ENCODE measurements at places on chromosomes 5 and 9.
A peak's percentile ranks its signal among the peaks of the same experiment; 100 is the strongest.

- no peak for DNase-seq
Observed at GRCh38 chr9:92176068-92176799, 61.0 kb upstream of the SPTLC1 start.

DNA sequence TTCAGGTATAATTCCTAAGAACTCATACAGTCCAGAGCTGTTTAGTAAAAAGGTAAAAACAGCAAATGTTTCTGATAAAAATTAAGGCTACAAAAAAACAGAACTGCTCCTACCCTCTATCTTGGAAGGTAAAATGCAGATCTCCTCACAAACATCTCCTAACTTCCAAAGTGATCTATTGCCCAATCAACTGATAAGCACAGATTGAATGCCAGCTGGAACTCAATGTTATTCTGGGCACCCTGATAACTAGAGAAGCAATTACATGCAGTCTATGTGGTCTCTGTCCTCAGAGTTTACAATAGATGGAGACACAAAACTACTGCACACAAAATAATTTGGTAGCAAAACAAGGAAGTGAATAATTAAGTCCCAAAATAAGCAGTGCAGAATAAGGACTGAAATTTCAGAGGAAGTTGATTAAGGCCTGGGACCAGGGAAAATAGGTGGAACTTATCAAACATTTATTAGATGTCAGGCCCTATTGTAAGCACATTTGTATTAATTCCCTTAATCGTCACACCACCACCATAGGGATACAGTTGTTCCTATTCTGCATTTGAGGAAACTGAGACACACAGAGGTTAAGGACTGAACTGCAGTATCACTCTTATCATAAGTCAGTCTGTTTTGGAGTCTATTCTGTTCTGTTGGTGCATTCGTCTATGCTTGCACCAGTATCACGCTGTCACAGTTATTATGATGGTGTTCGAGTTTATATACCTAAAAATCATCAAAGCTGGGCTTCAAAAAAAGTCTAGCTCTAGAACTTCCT, 102.2 kb upstream of the TARS1 start:
- DNase-seq = no peak

DNA sequence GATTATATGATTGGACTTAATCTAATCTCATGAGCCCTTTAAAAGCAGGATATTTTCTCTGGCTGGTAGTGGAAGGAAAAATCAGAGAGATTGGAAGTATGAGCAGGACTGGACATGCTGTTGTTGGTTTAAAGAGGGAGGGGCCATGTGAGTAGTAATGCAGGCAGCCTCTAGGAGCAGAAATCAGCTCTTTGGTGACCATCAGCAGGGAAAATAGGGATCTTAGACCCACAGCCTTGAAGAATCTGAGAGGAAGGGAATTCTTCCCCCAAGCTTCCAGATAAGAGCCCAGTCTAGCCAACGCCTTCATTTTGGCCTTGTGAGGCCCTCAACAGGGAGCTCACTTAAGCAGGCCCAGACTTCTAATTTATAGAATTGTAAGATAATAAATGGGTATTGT, 9.5 kb downstream of the SH3GL2 start:
- no peak for DNase-seq

GRCh38 chr5:176906126-176906525, 7.0 kb upstream of the HK3 start:
- no peak for DNase-seq

DNA sequence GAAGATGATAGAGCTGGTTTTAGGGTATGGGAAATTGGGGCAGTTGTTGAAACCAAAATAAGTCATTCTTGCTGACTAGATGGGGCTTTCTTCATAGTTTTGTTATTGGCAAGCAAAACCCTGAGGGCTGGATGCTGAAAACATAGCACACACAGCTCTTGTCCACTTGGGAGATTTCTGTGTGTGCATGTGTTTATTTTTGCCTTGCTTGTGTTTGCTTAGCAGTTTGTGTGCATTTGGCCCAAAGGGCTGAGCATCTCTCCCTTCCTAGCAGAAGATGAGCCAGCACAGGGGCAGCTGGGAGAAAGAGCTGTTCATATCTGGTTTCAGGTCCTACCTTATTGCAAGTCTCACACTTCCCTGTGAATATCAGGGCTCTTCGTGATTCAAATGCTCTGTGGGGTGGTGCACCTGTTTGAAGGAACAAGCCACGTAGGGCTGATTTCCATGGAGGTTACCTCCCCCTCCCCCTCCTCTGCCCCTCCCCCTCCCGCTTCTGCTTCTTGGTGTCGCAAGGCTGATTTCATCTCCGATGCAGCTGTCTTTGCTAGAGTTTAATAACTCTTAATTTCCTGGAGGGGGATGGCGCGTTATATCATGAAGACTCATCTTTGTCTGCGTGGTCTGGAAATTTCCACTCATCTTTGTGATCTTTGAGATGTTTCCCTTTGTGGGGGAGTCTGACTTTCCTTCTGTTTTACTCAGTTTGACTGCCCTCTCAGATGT, 296.5 kb downstream of the ARHGAP26 start:
- no peak for DNase-seq

- no peak for DNase-seq
Observed at GRCh38 chr9:95080961-95081647, 236.4 kb downstream of the FANCC start.

DNA sequence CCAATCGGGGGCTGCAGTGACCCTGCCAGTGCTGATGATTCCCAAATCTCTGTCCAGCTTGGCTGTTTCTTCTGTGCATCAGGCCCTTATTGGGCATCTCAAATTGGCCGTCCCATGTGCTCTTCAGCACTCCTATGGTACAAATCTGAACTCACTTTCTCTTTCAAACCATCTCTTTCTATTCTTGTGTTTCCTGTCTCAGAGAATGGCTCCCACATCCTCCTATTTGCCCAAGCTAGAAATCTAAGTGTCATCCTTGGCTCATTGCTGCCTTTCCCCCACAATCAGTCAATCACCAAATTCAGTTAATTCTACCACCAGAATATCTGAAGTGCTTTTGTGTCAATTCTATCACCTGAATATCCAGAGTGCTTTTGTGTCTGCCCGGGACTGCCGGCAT, 336.6 kb downstream of the CWC27 start:
- no peak for DNase-seq

DNA sequence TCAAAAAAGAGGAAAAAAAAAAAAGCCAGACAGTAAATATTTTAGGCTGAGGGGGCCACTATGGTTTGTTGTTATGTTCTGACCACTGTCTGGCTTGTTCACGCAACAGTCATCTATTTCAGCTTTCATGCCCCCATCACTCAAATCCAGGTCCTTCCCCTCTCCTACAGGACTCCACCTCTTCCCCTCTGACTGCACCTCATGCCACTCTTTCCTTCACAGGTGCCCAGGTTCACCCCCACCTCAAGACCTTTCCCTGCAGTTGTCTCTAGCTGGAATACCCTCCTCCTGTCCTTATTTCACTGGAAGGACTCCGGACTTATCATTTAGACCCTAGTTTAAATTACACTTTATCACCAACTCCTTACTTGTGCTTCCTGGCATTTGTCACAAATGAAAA, 3.5 kb downstream of the RPS14 start:
- DNase-seq = no peak

GRCh38 chr5:55338810-55339243, 31.0 kb downstream of the MTREX start:
- peak; percentile 64 for DNase-seq

DNA sequence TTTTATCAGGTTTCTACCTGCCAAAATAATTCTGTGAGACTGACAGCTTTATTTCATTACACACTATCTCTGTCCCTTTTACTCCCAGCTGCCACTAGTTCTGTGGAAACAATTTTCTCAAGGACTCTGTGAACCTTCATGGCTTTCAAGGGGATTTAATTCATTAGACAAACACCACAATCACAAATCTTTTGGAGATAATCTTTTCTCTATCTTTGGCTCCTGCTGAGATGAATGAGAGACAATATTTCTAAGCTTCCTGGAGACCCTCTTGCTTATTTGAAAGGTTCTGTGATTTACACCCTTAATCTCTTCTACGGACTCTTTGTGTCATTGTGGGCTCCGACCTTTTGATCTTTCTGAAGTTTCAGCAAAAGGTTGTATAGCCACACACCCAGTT, 222.6 kb downstream of the PRDM9 start:
- DNase-seq = no peak

GRCh38 chr5:51380603-51381207, 2.5 kb upstream of the ISL1 start:
- DNase-seq = peak; percentile 29

DNA sequence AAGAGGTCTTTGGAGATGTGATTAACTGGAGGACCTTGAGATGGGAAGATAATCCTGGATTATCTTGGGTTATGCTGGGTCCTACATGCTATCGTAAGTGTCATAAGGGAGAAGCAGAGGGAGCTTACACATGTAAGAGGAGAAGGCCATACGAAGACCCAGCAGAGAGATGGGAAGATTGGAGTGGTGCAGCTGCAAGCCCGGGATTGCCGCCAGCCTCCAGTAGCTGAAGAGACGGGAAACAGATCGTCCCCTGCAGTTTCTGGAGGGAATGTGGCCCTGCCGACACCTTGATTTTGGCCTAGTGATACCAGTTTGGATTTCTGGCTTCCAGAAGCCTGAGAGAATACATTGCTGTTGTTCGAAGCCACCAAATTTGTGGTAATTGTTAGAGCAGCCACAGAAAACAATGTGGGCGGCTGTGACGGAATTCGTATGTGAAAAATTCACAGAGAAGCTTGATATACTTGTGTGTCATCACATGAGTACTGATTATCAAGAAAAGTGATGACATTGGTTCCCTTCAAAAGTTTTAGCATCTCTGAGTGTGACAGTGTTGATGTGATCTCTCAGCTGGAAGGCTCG, 86.9 kb downstream of the CYFIP2 start:
- no peak for DNase-seq

DNA sequence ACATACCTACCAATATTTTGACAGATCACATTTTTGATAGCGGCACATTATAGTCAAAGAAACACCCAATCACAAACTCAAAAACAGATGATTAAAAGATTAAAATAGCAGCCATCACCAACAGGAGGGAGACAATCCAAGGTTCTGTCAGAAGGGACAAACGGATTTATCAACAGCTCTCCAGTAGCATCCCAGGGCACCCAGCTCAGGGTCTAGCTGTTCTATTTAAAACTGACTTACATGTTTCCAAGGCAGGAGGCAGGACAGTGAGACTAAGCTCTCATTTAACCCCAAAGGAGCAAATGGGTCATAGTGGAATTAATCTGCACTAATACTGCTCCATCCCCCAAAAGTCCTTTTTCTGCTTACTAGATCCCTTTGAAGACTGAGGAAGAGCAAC, 3.2 kb downstream of the AGTPBP1 start:
- DNase-seq = no peak

DNA sequence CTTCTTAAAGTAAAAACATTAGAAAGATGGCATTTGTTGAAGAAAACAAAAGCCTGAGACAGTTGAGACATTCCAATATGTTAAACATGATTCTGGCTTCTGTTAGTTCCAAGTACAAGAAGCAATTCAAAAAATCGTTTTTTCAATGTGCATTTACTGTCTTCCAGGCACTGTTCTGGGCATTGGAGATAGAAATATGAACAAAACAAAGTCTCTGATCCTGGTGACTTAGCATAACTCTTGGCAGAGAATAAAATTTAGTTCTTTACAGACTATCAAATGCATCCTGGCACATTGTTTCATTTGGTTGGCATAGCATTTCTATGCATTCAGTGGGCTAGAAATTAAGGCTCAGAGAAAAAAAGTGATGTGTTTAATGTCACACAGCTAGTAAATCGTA, 77.5 kb downstream of the VCAN start:
- no peak for DNase-seq

GRCh38 chr5:160905285-160905684, 53.3 kb upstream of the ATP10B start:
- DNase-seq = no peak

DNA sequence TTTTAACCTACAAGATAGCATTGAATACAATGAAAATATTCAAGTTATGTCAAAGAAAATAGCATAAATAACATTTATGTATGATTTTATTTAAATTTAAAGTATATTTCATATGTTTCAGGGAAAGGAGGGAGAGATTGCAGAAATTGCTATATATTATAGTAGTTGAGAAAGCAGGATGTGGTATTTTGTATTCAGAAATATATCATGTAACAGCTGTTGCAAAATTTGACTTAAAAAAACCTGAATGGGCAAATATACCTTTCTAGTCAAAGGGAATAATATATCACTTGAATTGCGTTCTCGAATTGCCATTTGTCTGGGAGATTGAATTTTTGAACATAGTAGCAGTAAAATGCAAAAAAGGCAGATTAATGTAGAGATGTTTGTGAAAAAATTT, 80.6 kb downstream of the PAM start:
- DNase-seq = no peak

DNA sequence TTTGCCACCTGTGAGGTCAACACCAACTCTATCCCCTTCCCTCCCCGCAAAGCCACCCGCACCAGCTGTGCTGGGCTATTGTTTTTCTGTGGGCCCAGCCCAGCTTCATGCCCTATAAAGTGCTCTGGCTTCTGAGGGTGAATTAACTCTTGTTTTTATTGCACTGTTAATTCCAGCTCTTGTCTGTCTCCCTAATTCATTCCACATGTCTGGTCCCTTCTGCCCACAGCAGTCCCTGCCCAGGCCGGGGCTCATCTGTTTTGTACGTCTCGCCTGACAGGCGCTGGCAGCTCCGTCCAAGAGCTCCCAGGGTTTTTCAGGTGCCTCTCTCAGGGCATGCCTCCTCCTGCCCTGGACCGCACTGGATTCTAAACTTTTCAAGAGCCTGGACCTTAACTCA, 118.9 kb downstream of the PDZD2 start:
- DNase-seq = no peak

- no peak for DNase-seq
Observed at GRCh38 chr5:58149746-58150145, 310.1 kb downstream of the PLK2 start.

GRCh38 chr9:2597483-2597882, 24.1 kb upstream of the VLDLR start:
- DNase-seq = no peak

- DNase-seq = no peak
Observed at GRCh38 chr9:132381966-132382541, 24.6 kb downstream of the TTF1 start.

DNA sequence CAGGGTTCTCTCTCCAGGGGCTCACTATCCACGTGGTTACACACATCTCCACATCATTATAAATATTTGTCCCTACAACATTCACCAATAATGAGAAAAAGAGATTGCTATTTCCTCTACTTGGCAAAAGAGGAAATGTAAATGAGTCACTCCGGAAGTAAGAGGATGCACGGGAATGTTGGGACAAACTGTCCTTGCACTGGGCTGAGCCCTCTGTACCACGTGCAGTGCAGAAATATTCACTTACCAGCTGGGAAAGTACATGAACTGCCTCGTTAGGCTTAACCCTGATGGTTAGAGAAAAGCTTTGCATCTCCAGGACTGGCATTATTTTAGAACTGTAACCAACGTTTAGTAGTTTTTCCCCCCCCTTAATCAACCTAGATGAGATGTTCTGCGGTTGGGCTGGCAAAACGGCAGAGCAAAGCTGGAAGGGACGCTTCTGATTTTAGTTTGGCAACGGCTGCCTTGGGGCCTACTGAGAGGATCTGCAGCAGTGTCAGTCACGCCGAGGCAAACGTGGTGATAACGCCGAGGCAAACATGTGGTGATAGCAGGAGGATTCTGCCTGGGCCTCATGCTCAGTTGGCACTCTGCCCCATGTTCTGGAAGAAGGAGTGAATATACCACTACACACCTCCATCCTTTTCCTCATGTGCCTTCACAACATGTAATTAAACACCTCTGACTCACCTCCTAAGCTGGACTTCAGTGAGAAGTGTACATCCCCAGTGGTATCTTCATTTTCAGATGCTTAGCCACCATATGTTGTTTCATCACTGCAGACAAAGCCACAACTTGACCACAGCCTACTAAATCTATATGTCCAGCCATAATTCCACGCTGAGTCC, 661.4 kb upstream of the KLF4 start:
- DNase-seq = no peak

GRCh38 chr9:101275769-101276250, 109.0 kb downstream of the BAAT start:
- no peak for DNase-seq
